Iris pigment epithelial cell (primary cell): ENCODE measurements at places on chromosomes 16 and 17.

- peak; percentile 84 for DNase-seq
Observed at GRCh38 chr16:89701425-89702406, at the start of gene SPATA2L. Gene SPATA2L, minus strand, starts transcription at chr16:89701705. Its CDS starts 473 bp downstream, at chr16:89701232.

- DNase-seq: no peak
Observed at GRCh38 chr17:2796164-2797125, at the start of gene RAP1GAP2. Gene RAP1GAP2, plus strand, starts transcription at chr17:2796438. Its CDS starts 90 bp downstream, at chr17:2796528.

DNA sequence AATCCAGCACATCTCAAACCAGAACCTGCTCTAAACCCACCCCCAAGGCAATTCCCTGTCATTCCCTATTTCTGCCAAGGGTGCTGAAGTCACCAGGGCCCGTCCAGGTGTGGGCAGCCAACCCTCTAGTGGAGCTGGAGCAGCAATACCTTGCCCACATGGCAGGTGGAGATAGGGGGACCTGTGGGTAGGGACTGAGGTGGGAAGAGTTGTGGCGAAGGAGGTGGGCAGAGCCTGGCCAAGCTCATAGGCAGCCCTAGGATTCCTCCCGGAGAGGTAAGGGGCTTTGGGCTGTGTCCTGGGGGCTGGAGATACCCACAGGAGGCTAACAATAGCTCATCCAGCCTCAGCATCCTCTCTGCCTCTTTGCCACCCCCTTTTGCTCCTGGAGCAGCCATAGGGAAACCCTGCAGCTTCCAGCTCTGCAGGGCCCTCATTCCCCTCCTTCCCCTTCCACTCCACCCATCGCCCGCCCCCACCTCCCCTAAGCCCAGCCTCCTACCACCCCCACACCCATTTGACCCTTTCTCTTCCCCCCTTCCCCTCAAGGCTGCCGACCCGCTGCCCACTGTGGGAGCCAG, 30.4 kb upstream of the CRHR1 start:
- DNase-seq: no peak

DNA sequence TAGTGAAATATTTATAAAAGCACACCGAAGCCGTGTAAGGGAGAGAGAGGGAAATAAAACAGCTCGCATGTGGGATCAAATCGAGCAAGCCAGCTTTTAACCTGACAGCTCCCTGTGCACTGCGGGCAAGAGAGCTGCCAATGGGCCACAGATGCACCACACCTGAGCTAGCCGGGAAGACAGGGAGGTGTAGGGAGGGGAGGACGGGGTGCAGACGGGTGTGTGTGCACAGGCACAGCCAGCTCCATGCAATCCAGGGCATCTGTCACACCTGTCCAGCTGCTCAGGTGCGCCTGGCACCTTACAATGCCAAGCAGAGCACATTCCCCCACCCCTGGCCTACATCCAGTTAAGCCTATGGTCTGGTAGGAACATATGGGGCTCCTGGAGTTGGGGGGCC, 70.0 kb downstream of the C16orf78 start:
- DNase-seq: no peak

GRCh38 chr16:18932243-18932987, 6.2 kb upstream of the SMG1 start:
- DNase-seq: peak; percentile 31

- no peak for DNase-seq
Observed at GRCh38 chr17:5121186-5121841, 5.5 kb downstream of the USP6 start.

GRCh38 chr16:70495425-70496182, 27.8 kb downstream of the COG4 start:
- no peak for DNase-seq

DNA sequence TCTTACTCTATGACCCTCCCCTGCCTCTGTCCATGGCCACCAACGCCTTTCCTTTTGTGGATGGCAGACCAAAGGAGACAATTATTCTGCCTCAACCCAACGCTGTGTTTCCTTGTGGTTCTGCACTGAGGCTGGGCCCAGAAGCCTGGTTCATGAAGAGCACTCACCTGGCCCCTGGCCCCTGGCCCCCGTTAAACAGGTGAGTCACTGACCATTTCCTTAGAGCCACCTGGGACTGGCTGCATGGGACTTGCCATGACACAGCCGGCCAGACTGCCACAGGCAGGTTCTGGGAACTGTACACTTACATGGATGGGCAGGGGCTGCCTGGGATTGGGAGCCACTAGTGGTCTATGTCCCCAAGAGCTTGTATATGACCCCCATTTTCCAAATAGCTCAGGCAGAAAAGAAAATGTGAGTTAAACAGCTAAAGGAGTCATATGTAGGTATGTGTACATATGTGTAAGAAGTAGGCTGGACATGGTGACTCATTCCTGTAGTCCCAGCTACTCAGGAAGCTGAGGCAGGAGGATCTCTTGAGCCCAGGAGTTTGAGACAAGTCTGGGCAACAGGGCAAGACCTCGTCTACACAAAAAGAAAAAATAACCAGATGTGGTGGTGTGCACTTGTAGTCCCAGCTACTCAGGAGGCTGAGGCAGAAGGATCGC, 181.9 kb upstream of the CACNG5 start:
- DNase-seq: peak; percentile 70

DNA sequence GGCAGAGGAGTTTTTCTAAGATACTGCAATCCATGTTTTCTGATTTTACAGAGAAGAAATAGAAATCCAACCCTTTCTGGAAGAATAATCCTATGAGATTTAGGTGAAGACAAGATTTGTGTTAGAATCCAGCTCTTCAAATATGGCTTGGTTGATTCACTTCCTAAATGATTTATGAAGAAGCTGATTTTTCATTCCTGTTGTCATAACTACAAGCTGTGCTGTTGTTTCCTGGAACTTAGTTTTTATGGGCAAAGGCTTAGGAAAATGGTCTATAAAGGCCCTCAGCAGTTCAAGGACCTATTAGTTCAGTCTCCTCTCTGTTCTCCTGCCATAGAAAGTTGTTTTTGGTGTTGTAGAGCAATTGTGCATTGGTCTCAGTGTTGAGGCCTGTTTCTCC, 174.2 kb upstream of the FAM20A start:
- DNase-seq: peak; percentile 41

- DNase-seq: no peak
Observed at GRCh38 chr17:13996748-13997147, 72.6 kb upstream of the COX10 start.

DNA sequence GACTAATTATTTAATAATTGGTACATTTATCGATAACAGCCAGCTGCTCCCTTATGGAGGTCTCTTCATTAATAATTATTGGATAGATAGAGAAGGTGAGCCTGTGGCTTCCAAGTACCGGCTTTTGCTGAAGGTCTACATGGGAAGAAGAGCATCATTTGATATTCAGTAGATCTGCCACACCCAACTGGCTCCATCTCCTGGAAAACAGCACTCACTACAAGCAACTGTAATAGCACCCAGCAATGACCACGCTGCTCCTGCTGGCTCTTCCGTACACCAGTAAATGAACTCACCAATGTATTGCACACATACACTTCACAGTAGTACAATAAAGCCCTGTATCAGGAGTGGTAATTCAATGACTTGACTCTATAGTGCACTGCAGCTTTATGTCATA, 19.5 kb downstream of the MARVELD3 start:
- peak; percentile 56 for DNase-seq

DNA sequence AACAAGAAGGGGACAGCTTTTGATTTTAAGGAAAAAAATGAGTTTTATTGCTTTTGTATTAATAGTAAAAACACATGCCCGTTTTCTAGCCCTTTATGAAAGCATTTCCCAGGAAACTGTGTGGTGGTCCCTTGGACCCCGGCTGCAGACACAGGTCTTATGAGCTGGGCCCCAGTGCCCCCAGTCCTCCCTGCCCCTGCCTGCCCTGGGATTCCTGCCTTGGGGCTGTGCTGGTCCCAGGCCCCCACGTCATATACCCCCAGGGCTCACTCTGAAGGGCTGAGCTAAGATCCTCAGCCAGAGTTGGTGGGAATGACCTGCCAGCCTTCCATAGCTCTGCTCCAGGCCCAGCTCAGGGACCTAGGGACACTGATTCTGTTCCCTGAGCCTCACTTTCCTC, 30.8 kb downstream of the GINS2 start:
- no peak for DNase-seq

GRCh38 chr17:81591971-81592370, 39.8 kb upstream of the FAAP100 start:
- no peak for DNase-seq

- DNase-seq: no peak
Observed at GRCh38 chr17:83182620-83183101, 103.3 kb downstream of the METRNL start.

DNA sequence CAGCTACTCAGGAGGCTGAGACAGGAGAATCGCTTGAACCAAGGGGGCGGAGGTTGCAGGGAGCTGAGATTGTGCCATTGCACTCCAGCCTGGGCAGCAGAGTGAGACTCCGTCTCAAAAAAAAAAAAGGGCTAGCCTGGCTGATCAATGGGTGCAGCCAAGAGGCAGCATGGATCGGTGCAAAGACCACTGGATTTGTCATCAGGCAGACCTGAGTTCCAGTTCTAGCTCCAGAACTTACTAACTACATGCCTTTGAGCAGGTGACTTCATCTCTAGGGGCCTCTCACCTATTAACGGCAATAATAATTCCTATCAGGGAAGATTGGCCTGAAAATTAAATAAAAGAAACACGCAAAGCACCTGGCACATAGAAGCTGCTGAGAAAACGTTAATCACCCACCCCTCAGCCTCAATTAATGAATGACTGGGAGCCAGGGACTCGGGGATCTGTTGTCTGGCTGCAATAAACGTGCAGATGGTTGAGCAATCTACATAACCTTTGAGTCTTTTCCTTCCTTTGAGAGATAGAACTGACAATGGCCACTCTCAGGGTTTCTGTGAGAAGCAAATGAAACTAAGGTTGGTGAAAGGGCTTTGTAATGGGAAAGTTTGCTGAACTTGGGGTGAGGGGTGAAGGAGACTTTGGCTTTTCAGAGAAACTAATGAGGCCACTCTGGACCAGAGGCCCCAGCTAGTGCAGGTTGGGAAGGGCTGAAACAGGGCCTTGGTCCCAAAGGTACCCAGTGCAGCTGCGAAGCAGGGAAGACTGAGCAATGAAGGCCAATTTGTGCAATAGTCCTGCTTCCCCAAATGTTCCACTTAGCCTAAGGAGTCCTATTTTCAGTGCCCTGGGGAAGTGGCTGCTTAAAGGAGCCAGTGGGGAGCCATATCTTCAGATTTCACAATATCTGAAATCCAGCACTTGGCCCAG, 7.6 kb downstream of the SEZ6L2 start:
- no peak for DNase-seq

DNA sequence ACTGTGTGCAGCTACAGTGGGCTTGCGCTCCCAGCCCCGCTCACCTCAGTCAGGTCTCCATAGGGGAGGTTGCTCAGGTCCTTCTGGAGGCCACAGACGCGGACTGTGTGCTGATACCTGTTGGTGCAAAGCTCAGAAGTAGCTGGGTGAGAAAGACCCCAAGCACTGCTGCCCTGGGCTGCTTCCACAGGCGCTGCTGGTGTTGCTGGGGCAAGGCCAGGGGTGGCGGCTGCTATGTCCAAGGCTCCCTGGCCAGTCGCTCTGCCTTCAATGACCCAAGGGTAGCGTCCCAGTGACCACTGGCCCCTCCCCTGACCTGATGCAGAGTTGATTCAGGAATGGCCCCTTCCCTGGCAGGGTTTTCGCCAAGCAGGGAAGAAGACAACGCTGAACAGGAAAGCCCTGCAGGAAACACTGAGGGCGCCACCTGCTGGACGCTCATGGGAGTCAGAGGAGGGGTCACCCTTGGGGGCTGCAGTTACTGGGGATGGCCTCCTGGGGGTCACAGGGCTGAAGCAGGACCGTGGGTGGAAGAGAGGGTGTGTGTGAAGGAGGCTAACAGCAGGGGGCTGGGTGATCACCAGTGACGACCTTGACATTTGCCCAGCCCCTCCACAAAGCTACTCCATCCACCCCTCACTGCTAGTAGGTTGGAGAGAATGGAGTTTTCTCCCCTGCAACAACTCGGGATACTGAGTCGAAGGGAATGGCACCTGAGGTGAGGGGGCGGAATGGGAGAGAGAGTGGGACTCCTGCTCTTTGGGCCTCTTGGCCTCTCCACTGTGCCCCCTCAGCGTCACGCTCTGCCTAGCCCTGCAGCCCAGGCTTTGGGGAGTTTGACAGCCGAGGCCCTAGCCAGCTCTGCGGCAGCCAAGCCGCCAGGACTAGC, 38.3 kb downstream of the ABCC12 start:
- peak; percentile 49 for DNase-seq

- DNase-seq: peak; percentile 80
Observed at GRCh38 chr16:89216315-89217137, 977 bp upstream of the ZNF778 start.

GRCh38 chr17:78409191-78409928, 30.9 kb downstream of the PGS1 start:
- DNase-seq: no peak

DNA sequence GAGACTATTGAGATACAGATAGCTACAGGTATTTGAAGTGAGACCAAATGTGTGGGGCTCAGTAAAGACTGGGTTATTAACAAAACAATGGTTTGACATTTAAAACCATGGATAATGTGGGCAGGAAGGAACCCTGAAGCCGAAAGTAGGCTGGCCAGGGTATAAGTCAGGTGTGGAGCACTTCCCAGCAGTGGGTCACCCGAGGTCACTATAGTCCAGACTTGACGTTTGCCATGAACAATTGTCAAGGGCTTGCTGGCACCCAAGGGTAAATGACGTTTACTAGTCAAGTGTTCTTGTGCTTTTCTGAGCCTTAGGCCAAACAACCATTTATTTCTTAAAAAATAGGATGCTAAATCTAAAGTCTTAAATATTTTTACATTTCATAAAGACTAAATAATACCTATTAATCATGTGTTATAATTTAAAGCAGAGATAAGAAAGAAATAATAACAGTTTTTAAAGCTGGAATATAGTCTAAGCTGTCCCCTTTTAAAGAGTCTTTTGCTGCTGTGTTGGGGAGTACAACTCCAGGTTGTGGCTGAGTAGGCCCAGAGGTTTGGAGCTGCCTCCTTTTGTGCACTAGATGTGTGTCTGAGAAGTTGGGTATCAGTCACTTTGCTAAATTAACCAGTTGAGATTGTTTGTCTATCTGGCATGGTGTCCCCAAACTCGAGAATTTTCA, 15.7 kb downstream of the ALDH3A2 start:
- no peak for DNase-seq

DNA sequence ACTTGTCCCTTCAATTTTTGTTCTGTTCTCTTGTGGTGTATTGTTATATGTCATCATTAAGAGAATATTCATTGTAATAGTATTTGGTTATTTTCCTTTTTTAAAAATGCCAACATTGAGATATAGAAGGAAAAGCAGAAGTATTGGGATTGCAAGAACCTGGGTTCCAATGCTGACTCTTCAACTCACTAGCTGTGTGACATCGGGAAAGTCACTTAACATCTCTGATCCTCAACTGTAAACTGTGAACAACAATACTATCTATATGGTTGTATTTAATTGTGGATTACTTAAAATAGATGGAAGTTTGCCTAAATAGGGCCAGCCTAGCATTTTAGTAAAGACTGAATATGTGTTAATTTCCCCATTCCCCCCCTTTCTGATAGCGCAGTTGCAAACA, 55.8 kb downstream of the TMEM186 start:
- no peak for DNase-seq

DNA sequence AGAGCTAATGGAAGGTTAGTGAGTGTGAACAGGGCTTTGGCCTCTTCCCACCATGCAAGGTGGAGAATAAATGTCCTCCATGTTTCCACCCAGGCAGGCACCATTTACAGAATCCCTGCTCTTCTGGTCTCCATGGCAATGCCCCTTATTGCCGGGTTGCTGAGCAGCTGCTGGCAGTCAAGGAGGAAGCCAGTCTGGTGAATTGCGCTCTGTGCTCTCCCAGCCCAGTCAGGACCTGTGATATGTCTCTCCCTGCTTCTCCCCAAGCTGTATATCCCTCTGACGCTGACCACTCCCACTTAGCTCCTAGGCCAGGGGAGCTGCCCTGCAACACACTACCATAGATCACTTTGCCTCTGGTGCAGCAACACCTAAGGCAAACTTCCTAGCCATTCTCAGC, 402.1 kb upstream of the ERCC4 start:
- no peak for DNase-seq
